ENCODE measurements at places on chromosomes 16 and 17. TPM values are rescaled to one million over a fixed set of nuclear protein-coding genes. Genes with fewer than 3 reads are reported as not detected.

- peak overlapping the region; percentile 43 for H3K4me3 ChIP-seq
- H3K36me3 ChIP-seq, result no peaks in the 10 kb centered on the region
- peaks cover 72% of the 10 kb centered on the region for H3K27me3 ChIP-seq
- no peak overlapping the region for H3K27ac ChIP-seq
These were observed 6.2 kb downstream of the CORO6 start for GRCh38 chr17:29616300-29617048.

- no peak for DNase-seq
- H3K27ac ChIP-seq, result peak within 1 kb of the TSS; percentile 62
- H3K4me3 ChIP-seq, result peak within 1 kb of the TSS; percentile 51
- H3K36me3 ChIP-seq, result no peaks in the 10 kb centered on the region
These were observed at the start of gene DBNDD1 for GRCh38 chr16:90018652-90019542. TSS of gene DBNDD1 (minus strand) at chr16:90019456. CDS start at chr16:90019341, 115 bp downstream.

The TADA2A gene
- 16.3 TPM for total RNA-seq

DNA sequence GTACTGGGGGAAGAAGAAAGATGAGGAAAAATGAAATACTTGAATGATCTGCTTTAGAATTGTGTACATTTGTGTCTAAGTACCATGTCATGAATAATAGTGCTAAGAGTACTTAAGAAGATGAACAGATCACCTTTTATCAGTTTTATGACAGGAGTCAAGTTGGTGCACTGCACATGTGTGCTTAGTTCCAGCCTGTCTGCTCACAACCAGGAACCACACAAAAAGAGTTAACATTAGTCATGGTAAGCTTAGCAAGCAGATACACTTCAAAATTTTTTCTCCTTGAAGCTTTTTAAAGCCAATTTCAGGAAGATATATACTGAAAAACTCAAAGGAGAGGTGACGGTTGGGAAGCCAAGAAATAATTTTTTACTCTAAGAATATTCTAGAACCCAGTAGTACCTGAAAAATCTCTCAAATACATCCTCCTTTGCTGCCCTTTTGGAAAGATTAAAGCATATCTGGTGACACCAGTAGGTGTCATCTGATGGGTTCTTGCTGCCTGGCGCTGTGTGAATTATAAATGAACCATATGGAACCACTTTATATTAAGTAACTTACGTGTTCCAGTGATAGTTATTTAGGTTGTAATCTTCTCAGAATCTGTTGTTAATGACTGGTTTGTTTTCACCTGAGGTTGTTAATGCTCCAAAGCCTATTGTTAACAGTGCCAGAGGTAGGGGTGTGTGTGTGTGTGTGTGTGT is 93.4 kb downstream of the MSI2 start:
- no peak overlapping the region for H3K27ac ChIP-seq
- H3K4me1 ChIP-seq, result no peaks in the 10 kb centered on the region
- no peaks in the 10 kb centered on the region for H3K36me3 ChIP-seq
- DNase-seq, result peak; percentile 62
- no peak overlapping the region for H3K4me3 ChIP-seq

The KCTD11 gene
- total RNA-seq, result 10.7 TPM

The SLC16A13 gene
- total RNA-seq, result 9.5 TPM

GRCh38 chr17:82534401-82534812 is 14.9 kb downstream of the FOXK2 start:
- peak overlapping the region; percentile 95 for H3K27ac ChIP-seq
- no peaks in the 10 kb centered on the region for H3K36me3 ChIP-seq
- H3K4me3 ChIP-seq, result no peak overlapping the region

GRCh38 chr16:84548971-84549844 is 44.7 kb upstream of the MEAK7 start:
- DNase-seq, result peak; percentile 66
- no peaks in the 10 kb centered on the region for H3K27me3 ChIP-seq
- no peak overlapping the region for H3K4me3 ChIP-seq
- H3K36me3 ChIP-seq, result no peaks in the 10 kb centered on the region
- no peaks in the 10 kb centered on the region for H3K4me1 ChIP-seq

DNA sequence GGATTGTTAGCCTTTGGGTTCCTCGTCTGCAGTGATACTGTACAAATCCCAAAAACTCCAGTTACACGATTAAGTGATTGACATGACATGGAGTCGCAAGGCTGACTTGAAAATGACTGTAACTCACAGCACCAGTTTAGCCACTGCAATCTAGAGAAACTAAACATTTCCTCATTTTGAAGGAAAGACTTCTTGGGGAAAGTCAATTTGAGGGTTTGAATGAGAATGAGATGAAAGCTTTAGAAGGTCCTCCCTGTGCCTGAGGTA is 4.8 kb downstream of the BANP start:
- no peak for DNase-seq
- H3K27me3 ChIP-seq, result no peaks in the 10 kb centered on the region
- H3K4me1 ChIP-seq, result peaks cover 72% of the 10 kb centered on the region
- H3K36me3 ChIP-seq, result no peaks in the 10 kb centered on the region

DNA sequence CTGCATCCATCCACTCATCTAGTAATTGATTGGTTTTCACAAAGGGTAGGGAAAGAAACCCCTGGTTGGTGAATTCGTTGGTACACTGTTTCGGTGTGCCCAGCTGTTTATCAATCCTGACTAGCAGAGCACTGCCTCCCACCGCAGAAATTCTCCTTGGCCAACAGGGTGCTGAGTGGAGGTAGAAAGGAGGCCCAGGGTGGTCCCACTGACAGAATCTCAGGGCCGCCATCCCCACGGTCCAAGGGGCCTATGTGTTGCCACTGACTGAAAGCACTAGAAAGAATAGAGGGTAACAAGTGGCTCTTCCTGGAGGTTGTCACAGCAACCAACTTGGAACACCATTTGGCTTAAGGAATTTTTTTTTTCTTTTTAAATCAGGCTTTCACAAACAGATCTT is 8.4 kb upstream of the RCVRN start:
- H3K27me3 ChIP-seq, result peaks cover 11% of the 10 kb centered on the region
- H3K27ac ChIP-seq, result no peak overlapping the region
- H3K36me3 ChIP-seq, result peaks cover 54% of the 10 kb centered on the region
- H3K4me1 ChIP-seq, result no peaks in the 10 kb centered on the region

- H3K36me3 ChIP-seq, result no peaks in the 10 kb centered on the region
- no peak overlapping the region for H3K4me3 ChIP-seq
- H3K27me3 ChIP-seq, result no peaks in the 10 kb centered on the region
- no peak overlapping the region for H3K27ac ChIP-seq
- peak; percentile 34 for DNase-seq
- H3K4me1 ChIP-seq, result peaks cover 35% of the 10 kb centered on the region
These were observed 72.5 kb downstream of the MPRIP start for GRCh38 chr17:17114592-17115225.

The RAPGEFL1 gene
- 13.1 TPM for total RNA-seq

GRCh38 chr16:10600782-10601443 is 20.5 kb upstream of the EMP2 start:
- no peaks in the 10 kb centered on the region for H3K36me3 ChIP-seq
- H3K4me1 ChIP-seq, result peaks cover 36% of the 10 kb centered on the region
- peak overlapping the region; percentile 57 for H3K27ac ChIP-seq

DNA sequence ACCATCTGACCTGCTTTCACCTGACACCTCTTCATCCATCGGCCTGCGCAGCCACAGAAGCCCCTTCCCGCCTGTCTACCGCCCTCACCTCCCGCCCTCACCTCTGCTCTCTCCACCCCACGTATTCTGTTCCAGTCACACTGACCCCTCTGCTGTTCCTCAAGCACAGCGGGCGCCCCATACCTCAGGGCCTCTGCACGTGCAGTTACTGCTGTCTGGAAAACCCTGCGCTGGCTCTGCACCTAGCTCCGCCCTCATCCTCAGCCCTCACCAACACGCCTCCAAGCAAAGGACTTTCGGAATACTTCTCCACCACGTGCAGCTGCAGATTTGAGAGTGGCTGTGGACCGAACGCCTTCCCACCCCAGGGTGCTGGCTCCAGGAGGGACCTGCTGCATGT is 24.6 kb upstream of the PABPN1L start:
- DNase-seq, result no peak
- H3K4me1 ChIP-seq, result no peaks in the 10 kb centered on the region
- no peak overlapping the region for H3K4me3 ChIP-seq
- no peaks in the 10 kb centered on the region for H3K27me3 ChIP-seq

DNA sequence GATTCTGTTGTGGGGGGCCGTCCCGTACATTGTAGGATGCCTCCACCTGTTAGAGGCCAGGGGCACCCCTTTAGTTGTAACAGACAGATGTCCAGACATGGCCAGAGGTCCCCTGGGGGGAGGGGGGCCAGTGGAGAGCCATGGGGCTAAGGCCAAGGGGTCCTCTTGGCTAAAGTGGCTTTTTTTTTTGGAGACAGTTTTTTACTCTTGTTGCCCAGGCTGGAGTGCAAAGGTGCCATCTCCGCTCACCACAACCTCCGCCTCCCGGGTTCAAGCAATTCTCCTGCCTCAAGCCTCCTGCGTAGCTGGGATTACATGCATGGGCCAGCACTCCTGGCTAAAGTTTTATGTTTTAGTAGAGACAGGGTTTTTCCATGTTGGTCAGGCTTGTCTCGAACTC is 229.0 kb downstream of the CPPED1 start:
- H3K27ac ChIP-seq, result no peak overlapping the region
- DNase-seq, result no peak
- H3K27me3 ChIP-seq, result no peaks in the 10 kb centered on the region

The SMYD4 gene
- 16.6 TPM for total RNA-seq

DNA sequence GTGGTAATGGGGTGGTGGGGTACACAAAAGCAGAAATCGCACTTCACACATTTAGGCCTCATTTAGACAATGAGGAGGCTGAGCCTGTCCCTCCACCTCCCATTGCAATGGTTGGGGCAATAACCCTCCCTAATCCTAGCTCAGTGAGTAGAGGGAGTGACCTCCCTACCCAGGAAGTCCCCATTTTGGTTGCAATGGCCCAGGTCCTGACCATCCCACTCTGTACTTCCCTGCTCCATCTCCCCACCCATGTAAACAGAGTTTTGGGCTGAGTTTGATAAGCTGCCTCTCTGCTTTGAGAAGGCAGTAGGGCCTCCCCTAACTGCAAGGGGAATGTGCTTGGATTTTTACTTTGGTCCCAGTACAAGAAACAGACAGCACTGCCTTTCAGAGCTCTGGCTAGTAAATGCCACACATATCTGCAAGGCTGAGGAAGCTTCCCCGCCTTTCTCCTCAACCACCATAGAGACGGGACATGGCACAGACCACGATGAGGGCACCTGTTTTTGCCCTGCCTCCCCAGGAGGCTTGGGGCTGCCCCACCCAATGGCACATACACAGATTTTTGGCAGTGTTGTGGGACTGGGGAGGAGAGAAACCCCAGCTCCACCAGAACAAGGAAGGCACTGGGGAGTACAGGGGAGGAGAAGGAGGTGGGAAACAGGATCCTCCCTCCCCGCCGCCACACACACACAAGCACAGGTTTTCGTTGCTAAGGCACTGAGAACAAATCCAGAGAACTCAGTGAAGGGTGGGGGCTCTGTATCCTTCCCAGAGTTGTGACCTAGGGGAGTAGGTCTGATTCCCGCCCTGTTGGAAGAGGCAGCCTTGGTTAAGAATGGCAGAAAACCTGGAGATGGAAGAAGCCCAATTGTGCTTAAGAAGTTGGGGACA is 7.3 kb downstream of the VAT1 start:
- H3K27ac ChIP-seq, result peak overlapping the region; percentile 19
- no peak overlapping the region for H3K4me3 ChIP-seq
- no peaks in the 10 kb centered on the region for H3K27me3 ChIP-seq
- DNase-seq, result no peak
- peaks cover 74% of the 10 kb centered on the region for H3K4me1 ChIP-seq
- peaks cover 70% of the 10 kb centered on the region for H3K36me3 ChIP-seq

The PRSS36 gene
- 5.8 TPM for total RNA-seq

DNA sequence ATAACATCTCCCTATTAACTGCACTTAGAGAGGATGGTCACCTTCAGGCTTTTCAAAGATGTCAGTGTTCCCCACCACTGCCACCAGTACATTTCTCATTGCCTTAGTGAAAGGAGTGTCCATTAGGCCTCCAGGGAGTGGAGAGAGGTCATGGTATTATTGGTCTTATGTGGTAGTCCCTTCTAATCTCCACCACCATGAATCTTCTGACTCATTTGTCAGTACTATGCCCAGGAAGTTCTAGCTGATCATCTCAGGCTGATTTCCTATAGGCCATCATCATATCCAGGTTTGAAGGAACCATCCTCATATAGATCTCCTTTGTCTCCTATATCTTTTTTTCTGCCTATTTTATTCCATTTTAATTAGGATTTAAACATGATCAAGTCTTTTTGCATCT is 221.5 kb downstream of the CYB561 start:
- H3K4me3 ChIP-seq, result no peak overlapping the region
- DNase-seq, result no peak
- H3K36me3 ChIP-seq, result no peaks in the 10 kb centered on the region
- no peaks in the 10 kb centered on the region for H3K4me1 ChIP-seq
- H3K27ac ChIP-seq, result no peak overlapping the region

The DPEP1 gene
- 0.31 TPM for total RNA-seq

- no peaks in the 10 kb centered on the region for H3K36me3 ChIP-seq
- H3K27ac ChIP-seq, result no peak overlapping the region
- H3K4me1 ChIP-seq, result no peaks in the 10 kb centered on the region
- DNase-seq, result no peak
- H3K4me3 ChIP-seq, result no peak overlapping the region
- no peaks in the 10 kb centered on the region for H3K27me3 ChIP-seq
These were observed 38.1 kb downstream of the LGALS9 start for GRCh38 chr17:27669136-27669535.

DNA sequence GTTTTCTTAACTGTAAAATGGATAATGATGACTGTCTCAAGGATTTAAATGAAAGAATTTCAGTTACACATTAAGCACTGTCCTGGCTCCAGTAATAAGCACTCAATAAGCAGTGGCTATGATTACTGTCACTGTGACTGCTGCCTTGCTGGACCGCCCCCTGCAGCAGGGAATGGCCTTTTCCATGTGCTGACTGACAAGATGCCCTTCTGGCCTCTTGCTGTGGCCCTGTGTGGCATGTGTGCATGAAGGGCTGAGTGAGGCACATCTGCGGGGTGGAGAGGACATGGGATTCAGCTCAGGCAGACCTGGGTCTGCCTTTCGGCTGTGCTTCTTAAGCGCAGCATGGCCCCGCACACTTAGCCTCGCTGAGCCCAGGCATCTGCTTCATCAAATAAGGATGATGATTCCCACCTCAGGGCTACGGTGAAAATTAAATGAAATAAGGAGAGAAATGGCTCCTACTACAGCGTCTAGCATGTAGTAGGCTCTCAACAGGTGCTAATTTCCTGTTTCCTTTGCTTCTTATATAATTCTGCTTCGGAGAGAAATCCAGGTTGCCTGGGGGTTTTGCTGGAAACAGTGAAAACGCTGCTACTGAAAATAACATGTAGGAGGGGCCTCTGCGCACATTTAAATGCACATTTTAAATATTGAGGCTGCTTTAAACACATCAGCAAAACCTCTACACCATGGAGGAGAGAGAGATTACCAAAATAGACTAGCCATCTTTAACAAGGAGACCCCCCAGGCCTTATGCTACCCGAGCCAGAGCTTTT is 183.9 kb downstream of the PARN start:
- peaks cover 7% of the 10 kb centered on the region for H3K4me1 ChIP-seq
- H3K36me3 ChIP-seq, result peaks cover 13% of the 10 kb centered on the region
- H3K27ac ChIP-seq, result no peak overlapping the region
- DNase-seq, result no peak
- no peak overlapping the region for H3K4me3 ChIP-seq
- no peaks in the 10 kb centered on the region for H3K27me3 ChIP-seq

The KRT20 gene
- total RNA-seq, result not detected

The HOXB3 gene
- total RNA-seq, result 15.0 TPM

GRCh38 chr17:17768424-17769088 is 68.2 kb downstream of the SREBF1 start:
- peaks cover 9% of the 10 kb centered on the region for H3K4me1 ChIP-seq
- H3K36me3 ChIP-seq, result no peaks in the 10 kb centered on the region
- H3K27me3 ChIP-seq, result no peaks in the 10 kb centered on the region
- no peak overlapping the region for H3K4me3 ChIP-seq

- no peaks in the 10 kb centered on the region for H3K36me3 ChIP-seq
- no peak overlapping the region for H3K27ac ChIP-seq
- H3K4me3 ChIP-seq, result no peak overlapping the region
- no peaks in the 10 kb centered on the region for H3K27me3 ChIP-seq
- DNase-seq, result no peak
- H3K4me1 ChIP-seq, result no peaks in the 10 kb centered on the region
These were observed 11.8 kb downstream of the ASPHD1 start for GRCh38 chr16:29912087-29912486.

All from left lung (tissue), 14 donors.